ENCODE measurements at places on chromosomes 5 and 9.
A peak's percentile ranks its signal among the peaks of the same experiment; 100 is the strongest.

DNA sequence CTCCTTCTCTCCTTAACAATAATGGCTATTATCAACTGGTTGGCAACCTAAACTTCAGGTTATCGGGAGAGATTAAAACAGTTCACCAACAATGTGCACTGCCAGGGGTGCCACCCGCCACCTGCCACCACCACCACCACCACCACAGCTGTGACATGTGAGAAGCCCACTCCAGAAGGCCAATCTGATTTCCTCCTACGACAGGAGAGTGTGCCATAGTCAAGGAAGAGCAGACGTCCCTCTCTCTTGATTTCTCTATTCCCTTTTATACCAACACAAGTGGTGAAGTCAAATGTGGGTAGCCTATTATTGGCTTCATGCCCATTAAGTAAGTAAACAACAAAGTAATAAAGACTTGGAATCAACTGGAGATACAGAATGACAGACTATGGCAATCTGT lies 22.4 kb downstream of the GNAQ start:
- DNase-seq: no peak

DNA sequence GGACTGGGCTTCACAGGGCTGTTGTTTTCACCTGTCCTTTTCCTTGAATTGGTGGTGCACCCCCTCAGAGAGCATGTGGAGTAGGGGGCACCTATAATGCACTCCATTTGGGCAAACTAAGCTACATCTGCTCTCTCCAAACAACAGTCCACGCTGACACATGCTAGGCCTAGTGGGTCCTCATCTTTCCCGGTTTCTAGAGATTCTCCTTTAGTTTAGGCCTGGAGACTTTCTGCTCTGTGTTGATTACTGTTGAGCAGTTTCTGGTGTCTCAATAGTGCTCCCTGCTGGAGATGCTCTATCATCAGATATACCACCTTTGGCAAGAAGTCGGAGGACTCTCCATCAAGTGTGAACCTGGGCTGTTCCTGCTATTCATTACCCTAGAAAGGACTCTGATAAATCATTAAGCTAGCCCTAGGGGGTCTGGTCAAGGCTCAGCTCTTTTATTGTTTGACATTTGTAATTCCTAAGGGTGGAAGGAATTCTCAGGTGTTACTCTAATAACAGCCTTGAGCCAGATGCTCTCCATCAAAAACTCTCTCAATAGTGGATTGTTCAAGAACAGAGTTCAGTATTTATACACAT lies 64.0 kb upstream of the FYB1 start:
- peak; percentile 63 for DNase-seq

DNA sequence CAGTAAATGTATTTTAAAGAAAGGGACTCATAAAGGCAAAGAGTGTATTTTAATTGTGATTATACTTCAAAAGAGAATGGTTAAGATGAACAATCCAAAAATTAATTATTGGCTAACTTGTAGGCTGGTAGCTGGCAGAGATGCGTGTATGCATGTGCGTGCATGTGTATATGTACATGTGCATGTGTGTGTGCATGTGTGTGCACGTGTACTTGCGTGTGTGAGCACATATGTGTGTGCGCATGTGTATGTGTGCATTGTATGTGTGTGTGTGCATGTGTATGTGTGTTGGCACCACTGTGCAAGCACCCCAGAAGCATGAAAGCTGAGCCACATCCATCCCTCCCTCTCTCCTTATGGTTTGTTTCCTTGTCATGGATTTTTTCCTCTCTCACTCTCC lies 83.0 kb upstream of the SLC1A3 start:
- no peak for DNase-seq

- DNase-seq: no peak
Measured at GRCh38 chr5:176400382-176401156, 12.0 kb downstream of the HIGD2A start.

- DNase-seq: no peak
Measured at GRCh38 chr5:52876456-52876855, 88.7 kb downstream of the ITGA1 start.

DNA sequence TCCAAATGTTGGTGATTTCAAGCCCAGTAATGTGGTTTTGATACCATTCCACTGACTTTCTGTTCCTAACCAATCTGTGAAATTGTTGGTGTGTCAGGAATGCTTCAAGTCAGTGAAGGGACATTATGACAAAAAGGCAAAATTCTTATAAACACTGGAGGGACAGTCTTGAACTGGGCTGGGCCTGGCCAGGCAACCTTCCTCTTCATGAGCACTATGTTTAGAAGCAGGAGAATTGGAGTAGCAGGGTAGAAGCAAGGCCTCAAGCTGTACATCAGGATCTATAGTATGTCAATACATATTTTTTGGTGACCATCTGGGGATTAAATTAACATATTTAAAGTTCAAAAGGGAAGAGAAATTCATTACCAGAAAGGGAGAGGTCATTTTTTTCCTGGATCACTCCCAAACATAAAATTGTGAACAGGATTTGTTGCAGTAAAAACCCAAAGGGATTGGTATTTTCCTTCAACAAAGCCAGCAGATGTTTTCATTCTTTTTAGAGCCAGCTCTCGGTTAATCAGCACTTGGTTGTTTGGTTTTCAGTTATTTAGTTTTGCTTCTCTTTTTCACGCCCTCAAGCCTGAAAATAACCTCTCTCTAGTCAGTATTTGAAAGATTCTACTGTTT lies 77.9 kb upstream of the PIK3R1 start:
- peak; percentile 10 for DNase-seq

GRCh38 chr5:108216890-108217289 lies 165.0 kb downstream of the FBXL17 start:
- peak; percentile 59 for DNase-seq

GRCh38 chr5:141915881-141916336 lies 7.8 kb upstream of the DELE1 start:
- DNase-seq: no peak
